ENCODE measurements at places on chromosomes 11 and 22.

- DNase-seq: no peak
Observed at GRCh38 chr11:93608364-93608763, 53.1 kb upstream of the CEP295 start.

DNA sequence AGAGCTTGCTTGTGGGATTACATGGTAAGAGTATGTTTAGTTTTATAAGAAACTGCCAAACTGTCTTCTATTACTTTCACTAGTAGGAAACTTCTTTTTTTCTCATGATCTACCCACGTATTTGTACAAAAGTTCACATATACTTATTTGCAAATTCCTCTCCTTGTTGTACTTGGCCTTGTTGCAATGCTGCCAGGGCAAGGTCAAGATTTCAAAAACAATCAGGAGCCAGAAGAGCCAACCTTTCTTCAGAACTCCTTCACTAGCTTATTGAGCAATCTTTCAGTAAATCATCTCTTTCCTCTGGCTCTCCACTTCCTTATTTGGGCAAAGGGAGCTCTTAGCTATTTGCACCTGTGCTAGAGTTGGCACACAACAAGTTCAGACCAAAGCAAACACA is 9.7 kb downstream of the SRSF8 start:
- no peak for DNase-seq

- peak; percentile 35 for DNase-seq
Observed at GRCh38 chr11:28838741-28839140, 730.6 kb downstream of the METTL15 start.

- no peak for DNase-seq
Observed at GRCh38 chr11:45211732-45212131, 65.3 kb downstream of the PRDM11 start.

GRCh38 chr11:1652771-1653540 is 23.4 kb downstream of the KRTAP5-5 start:
- no peak for DNase-seq

DNA sequence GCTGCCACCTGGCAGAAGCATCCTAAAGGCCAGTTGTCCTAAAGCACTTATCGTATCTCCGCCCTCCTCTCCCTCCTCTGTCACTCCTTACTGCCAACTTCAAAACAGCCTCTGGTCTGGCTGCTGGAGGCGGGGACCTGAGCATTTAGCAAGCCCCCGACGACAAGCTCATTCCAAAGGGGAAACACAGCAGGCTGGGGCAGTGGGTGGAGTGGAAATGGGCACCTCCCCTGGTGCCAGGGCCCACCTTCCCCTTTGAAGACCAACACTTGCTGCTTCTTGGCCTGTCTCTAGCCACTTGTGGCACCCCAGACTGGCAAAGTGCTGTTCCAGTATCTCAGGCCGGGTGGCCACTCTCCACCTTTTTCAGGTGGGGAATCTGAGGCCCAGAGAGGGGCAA is 3.6 kb downstream of the MAP3K11 start:
- DNase-seq: no peak

- DNase-seq: no peak
Observed at GRCh38 chr11:119377112-119377901, 4.2 kb downstream of the USP2 start.

DNA sequence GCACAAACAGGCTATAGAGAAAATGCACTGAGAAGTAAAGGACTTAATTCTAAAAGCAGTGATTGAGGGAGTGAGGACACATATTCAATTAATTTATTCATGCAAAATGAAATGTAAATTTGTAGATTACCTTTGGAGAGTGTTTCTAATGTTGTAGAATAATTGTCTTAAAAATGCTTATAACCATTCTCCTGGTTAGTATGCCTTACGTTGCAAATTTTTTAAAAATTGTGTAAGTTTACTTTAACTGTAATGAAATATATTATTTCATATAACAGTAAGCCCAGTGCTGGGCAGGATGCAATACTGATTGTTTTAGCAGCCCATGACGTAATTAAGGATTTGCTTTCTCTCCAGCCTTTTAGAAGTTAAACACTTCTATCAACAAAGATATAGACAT is 26.6 kb downstream of the OR52E1 start:
- DNase-seq: no peak

DNA sequence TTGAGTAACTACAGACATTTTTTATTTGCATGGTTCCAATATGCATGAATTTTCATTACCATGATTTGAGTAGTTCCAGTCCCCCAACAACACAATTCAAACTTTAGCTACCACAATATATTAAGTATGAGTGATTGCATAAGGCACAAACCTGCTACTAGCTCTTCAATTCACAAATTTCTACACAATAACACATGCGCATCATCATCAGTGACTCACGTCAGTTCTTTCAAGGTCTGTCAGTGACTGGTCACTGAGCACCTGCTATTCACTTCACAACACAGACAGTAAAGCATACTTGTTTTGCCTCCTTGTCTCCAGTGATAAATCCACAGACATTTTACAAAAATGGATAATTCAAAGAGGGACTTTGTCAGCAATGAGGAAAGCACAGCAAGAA is 435.1 kb upstream of the CCDC90B start:
- DNase-seq: no peak

GRCh38 chr11:119976805-119977560 is 160.9 kb downstream of the TRIM29 start:
- no peak for DNase-seq

DNA sequence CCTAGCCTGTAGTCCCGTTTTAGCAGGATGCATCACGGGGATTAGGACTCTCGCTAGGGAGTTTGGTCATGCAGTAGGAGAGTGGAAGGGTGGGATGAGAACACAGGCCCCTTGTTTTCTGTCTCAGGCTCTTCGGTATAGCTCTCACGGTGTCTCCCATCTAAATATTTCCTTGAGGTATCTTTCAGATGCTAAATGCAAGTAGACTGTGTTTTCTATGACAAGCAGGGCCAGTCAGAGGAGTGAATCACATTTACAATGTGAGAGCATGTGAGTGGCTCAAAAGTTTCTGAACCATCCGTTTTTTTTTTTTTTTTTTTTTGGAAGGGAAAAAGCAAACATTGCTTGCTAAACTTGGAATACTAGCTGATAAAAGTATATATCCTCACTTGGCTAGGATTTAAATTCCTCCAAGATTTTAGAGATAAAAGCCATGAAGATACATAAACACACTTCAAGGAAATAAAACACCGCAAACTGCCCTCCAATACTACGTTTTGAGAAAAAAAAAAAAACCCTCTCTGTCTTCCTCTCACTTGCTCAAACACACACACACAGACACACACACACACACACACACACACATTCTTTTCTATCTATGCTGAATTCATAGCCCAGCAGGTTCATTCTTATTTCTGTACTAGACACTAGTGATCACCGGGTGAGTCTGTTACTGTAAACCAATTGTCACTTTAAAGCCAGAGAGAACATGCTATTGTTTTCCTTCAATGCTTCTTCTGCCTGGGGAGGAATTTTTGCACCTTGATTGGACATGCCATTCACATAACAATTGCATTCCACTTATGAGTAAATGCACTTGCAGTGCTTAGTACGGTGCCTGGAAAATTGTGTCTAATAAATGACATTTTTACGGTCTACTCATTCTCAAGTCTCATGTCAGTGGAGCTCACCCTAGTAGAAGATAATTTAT is 224.6 kb upstream of the CCDC90B start:
- DNase-seq: no peak

DNA sequence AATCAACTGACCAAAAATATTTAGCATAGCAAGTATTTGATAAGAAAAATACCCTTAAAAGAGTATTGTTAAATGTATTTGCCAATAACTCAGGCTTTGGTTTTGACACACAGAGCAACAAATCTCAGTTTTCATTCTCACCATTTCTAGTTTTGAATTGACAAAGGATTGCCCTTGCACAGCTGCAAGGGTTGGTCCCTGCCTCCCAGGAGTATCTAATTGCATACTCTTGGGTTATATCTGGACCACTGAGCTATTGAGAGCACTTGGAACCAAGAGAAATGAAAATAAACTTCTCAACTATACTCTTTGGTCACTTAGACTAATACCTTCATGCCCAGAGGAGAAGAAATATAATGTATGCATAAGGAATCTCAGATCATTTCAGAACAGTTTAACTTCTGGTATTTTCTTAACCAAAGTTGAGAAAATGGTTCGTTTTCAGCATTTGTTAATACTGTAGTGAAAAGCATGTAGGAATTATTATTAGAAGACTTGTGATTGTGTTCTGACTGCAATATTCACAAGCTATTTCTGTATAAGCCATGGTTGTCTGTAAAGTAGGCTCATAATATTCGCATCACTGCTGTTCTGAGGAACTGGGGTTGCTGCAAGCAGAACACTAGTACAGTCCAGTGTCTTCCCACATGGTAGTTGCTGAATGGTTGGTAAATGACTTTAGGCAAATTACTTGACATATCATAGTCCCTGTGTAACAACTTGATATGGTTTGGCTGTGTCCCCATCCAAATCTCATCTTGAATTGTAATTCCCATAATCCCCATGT is 7.9 kb downstream of the C2CD3 start:
- DNase-seq: no peak

- no peak for DNase-seq
Observed at GRCh38 chr22:45424241-45424731, 10.8 kb downstream of the RIBC2 start.

DNA sequence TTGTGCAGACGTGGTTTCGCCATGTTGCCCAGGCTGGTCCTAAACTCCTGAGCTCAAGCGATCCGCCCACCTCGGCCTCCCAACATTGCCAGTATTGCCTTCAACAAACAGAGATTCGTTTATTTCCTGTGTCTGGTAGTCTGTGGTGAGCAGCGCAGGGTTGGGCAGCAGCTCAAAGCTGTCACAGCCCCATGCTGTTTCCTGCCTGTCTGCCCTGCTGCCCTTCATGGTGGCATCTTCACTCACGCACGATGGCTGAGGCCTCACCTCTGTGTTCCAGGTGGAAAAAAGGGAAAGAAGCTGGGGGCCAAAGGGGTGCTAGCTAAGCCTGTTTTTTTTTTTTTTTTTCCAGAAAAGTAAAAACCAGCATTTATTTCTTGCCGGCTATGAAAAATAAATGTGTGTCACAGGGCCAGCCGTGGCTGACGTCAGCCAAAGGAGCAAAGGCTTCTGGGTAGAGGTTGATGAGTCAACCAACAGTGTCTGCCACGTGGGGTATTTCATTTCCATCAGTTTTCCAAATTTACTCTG is 28.8 kb downstream of the TBC1D22A start:
- no peak for DNase-seq

GRCh38 chr11:47270331-47271271 is 668 bp downstream of the MADD start:
- no peak for DNase-seq

- no peak for DNase-seq
Observed at GRCh38 chr11:86161837-86162236, 82.7 kb upstream of the EED start.

GRCh38 chr22:32607086-32607485 is 132.5 kb downstream of the FBXO7 start:
- DNase-seq: no peak

GRCh38 chr11:81444297-81444696 is 1289.4 kb downstream of the FAM181B start:
- DNase-seq: no peak

- no peak for DNase-seq
Observed at GRCh38 chr11:86062719-86063118, 6.2 kb downstream of the PICALM start.

DNA sequence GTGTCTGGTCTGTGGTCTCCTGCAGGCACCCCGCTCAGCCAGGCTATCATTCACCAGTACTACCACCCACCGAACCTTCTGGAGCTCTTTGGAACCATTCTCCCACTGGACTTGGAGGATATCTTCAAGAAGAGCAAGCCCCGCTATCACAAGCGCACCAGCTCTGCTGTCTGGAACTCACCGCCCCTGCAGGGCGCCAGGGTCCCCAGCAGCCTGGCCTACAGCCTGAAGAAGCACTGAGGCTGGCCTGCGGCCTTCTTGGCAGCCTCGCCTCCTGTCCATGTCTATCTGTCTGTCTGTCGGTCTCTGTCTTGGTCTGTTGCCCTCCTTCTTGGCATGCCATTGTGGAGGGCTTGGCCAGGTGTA is 27.9 kb downstream of the INCENP start:
- DNase-seq: no peak

DNA sequence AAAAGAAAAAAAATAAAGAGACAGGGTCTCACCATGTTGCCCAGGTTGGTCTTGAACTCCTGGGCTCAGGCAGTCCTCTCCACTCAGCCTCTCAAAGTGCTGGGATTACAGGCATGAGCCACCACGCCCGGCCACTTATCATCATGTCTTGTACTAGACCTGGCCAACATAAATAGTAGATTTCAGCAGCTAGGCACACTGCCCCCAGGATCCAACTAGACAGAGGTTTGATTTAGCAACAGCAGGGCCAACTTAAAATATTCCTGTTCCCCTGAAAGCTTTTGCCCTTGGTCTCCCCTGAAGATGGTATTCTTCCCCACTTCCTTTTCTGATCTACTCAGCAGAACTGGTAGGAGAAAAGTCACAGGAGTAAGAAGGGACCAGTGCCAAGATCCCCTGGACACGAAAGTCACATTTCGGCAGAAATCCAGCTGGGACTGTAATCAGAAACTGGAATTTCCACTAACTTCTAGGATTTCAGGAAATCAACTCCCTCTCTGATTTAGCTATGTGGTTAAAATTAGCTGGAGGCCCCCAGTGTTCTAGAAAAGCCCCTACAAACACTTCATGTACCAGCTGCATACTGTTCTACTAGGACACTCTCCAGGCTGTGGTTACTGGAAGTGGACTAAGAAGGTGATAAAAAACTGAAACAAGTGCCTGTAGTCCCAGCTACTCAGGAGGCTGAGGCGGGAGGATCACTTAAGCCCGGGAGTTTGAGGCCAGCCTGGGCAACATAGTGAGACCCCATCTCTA is 8.9 kb upstream of the PPP2R1B start:
- no peak for DNase-seq

- no peak for DNase-seq
Observed at GRCh38 chr11:9076046-9076445, 15.4 kb downstream of the SCUBE2 start.

- no peak for DNase-seq
Observed at GRCh38 chr11:41848349-41848748, 388.9 kb upstream of the LRRC4C start.

DNA sequence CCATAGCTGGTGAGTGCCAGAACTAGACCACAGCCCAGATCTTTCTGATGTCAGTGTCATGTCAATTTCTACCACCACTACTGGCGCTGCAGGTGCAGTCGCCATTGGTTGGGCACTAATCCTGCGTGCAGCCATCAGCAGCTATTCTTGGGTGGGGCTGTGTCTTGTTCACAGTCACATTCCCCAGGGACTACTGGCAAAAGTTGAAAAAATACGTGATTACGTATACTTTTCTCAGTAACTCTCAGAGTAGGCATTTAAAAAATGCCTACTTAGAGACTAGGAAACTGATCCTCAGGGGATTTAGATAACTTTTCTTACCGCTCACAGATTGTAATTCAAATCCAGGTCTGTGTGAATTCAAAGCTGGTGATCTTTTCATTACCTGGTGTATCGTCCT is 127.7 kb downstream of the ADAMTS15 start:
- no peak for DNase-seq

All from NCI-H1417 treated with DMSO at 0.1 percent for 48 hours (cell line).